ENCODE measurements at places on chromosomes 13 and 19.

DNA sequence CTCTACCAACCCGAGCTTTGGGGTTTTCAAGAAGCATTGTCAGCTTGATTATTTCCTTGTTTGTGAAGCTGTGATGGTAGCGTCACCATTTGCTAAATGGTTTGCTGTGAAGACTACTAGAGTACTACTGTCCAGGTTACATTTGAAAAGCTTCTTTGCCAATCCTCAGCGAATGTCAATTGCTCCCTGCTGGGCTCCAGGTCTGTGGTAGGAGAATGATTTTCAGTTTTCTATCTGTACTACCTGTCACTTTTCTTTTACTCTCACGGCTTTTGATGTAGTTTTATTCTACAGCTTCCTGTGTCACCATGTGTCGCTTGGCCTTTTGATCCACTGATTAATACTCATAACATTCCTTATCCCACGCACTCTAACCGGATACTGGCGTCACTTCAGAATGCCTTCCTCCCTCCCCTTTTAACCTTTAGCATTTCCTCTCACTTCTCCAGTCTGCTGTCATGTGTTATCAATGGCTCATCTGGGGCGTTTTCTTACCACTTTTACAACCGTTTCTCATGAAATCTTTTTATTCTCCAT is 7.5 kb upstream of the GPR183 start:
- DNase-seq: no peak

- no peak for DNase-seq
These were observed 209.6 kb downstream of the KLF12 start for GRCh38 chr13:73924607-73925006.

GRCh38 chr19:15616183-15616582 is 1.2 kb downstream of the CYP4F8 start:
- no peak for DNase-seq

DNA sequence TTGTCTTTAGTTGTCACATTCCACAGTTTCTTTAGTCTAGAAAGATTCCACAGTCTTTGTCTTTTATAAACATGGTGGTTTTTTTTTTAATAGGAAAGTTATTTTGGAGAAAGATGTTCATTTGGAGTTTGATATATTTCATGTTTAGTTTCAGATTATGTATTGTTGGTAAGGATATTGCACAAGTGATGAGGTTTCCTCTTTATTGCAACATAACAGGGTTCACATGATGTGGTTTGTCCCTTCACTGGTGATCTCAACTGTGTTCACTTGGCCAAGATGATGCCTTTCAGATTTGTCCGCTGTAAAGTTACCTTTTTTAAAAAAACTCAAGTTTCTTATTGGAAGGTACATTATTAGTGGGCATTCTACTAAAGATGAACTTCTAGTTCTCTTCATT is 3.2 kb downstream of the ZNF230 start:
- peak; percentile 83 for DNase-seq

DNA sequence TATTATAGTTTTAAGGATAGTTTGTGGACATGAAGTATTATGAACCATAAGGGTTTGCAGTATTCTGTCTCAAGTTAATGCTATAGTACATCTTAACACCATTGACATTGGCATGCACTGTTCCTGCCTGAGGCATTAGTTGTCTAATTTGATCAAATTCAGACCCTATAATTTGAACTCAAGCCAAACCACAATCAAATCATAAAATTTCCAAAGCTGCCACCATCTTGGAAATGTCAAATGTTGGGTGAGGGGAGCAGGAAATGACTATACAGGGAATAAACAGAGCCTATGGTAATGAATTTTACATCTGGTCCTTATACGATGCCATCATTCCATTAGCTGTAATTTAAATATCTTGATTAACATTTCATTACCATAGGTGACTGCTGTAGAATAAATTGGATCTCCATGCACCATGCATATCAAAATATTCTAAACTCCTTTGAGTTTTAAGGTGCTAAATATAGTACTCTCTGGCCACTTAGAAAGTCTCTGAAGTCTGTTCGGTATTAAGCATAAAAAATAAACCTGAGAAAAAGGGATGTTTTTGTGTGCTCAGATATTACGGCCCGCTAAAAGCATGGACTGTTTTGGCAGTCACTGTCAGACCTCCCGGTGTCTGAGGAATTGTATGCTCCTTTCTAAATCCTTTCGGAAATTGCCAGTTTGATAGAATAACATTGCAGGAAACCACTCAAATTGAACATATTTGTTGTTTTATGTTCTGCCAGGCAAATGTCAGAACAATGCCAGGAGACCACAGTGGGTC is 257.7 kb downstream of the SPRY2 start:
- no peak for DNase-seq

DNA sequence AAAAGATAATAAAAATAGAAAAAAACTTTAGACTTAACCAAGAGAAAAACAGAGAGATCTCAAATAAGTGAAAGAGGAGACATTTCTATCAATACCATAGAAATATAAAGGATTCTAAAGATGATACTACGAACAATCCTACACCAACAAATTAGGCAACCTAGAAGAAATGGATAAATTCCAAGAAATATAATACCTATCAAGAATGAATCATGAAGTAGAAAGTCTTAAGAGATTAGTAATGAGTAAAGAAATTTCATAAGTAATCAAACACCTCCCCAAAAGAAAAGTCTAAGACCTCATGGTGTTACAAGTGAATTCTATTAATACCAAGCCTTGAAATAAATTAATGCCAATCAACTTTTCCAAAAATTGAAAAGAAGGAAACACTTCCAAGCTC is 1584.5 kb upstream of the MIR17HG start:
- DNase-seq: no peak

- DNase-seq: no peak
These were observed 220.7 kb upstream of the MIR17HG start for GRCh38 chr13:91126806-91127205.

GRCh38 chr13:95485045-95485517 is 67.4 kb upstream of the CLDN10 start:
- DNase-seq: peak; percentile 76

DNA sequence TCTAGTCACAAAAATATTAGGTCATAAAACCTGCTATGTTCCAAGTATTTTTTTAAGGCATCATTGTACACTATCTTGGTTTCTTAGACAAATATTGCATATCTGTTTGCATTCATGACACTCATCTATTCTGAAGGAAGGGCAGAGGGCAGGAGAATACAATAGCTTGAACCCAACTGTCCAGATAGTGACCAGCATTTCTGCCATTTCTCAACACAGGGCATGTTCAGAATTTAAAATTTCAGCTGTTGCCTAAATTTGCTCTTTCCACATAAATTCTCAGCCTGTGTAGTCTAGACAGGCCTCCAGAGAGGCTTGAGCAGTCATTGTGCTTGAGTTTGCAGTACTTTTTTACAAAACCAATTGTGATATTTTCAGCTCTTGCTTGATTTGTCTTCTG is 119.5 kb downstream of the ZAR1L start:
- DNase-seq: no peak

GRCh38 chr13:78608252-78608687 is 4.9 kb upstream of the POU4F1 start:
- DNase-seq: no peak

DNA sequence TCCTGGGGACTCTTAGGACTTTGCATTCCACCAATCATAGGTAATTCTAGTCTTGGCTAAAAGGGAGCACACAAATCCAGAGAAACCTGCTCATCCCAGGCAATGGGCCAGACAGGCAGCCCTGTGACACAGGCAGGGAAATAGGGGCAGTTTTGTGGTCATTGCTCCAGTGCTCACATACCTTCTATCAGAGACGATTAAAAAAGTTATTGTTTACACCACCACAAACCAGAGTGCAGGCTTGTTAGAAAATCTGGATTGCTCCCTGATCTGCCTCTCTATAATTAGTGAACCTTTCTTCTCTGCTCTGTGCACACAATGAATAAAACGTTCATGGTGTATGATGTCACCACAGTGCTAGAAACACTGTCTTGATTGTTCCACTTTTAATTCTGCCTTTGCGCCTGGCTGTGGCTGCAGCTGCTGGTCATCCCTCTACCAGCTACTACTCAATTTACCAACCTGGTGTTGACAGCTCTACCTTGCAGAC is 121.6 kb upstream of the SPATA13 start:
- no peak for DNase-seq

DNA sequence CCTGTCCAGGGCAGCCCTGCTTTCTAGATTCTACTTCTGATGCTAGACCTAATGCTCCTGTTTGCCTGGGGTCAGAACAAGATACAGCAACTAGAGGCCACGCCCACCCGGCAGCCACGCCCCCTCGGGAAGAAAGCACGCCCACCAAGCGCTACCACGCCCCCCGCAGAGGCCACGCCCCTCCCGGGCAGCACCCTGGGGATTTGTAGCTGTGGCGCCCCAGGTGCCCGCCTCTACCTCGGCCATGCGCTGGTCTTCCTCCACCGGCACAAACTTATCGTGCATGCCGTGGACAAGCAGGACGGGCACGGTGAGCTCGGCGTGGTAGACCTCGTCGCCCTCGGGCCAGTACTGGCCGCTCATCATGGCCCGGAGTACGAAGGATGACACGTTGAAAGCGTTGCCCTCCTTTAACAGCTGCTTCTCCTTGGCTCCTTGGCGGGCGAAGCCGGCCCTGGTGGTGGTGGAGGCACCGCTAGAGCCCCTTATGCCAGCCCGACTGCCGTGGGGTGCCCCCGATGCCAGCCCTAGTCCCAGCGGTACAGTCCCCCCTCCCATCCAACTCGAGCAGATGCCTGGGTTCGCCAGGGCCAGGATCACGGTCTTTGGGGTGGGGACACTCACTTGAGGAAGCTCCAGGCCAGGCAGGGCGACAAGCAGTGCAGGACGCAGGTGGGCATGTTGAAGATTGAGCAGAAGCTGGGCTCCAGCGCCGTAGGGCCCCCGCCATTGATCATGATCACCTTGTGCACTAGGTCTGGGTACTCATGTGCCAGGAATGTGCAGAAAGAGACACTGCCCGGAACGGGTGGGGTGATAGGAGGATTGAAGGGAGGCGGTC is 9.0 kb downstream of the ABHD8 start:
- DNase-seq: no peak

- peak; percentile 29 for DNase-seq
These were observed 699 bp downstream of the MEGF8 start for GRCh38 chr19:42325896-42326771.

GRCh38 chr19:1767464-1767933 is 14.2 kb downstream of the ONECUT3 start:
- DNase-seq: peak; percentile 20

DNA sequence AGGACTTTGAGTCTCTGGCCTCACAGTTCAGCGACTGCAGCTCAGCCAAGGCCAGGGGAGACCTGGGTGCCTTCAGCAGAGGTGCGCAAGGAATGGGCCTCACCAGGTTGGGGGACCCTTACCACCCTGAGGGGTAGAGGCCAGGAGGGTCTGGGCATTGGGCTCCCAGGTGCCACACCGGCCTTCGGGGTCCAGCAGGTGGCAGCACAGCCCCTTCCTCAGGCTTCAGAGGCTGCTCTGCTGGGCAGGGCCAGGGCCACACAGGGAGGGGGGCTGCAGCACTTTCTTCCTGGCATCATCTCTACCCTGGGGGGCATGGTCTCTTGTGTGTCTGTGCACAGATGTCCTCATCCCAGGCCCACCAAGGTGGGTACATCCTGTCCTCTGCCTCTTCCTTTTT is 12.9 kb downstream of the PIN1 start:
- DNase-seq: no peak

- DNase-seq: no peak
These were observed 17.5 kb downstream of the LATS2 start for GRCh38 chr13:21043898-21044297.

- no peak for DNase-seq
These were observed 205.2 kb upstream of the MAB21L1 start for GRCh38 chr13:35681685-35682084.

GRCh38 chr13:27242702-27243101 is 8.7 kb upstream of the RPL21 start:
- DNase-seq: no peak

DNA sequence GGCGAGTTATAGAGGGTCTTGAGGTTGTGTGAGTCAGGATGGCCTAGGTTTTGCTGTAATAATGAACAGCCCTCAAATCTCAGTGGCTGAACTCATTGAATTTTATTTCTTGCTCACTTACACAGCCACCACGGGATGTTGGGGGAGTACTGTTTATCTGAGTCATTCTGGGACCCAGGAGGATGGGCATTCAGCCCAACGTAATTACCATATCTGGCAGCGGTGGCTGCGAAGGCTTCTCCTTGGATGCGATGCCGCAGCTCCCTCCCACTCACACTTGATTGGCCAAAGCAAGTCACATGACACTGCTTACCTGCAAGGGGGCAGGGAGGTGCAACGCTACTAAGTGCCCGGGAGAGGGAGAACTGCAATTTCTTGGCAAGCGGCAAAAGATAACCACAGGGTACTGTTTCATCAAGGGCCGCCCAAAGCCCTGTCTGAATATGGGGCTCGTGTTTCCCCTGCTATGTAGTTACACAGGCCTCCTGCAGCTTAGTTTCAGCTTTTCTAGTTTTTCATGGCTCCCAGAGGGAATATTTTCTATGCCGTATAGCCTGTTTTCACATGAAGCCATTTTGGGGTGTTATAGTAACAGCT is 19.9 kb downstream of the ZSWIM9 start:
- DNase-seq: peak; percentile 21

DNA sequence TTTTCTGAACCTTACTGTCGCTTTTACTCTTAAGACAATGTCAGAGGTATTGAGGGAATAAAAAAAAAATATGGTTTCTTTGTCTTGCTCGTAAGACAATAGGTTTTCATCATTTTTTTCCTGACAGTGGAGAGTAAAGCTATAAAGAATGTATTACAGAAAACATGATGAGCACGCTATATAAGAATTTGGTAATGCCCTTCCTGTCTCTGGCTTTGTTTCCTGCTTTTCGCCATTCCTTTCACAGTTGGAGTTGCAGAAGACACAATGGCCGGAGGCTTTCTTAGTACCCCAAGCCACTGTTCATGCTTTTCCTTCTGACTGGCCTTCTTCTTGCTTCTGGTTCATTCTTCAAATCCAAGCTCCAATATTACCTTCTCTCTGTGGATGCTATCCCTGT is 101.0 kb upstream of the DACH1 start:
- DNase-seq: no peak

GRCh38 chr13:113125506-113126264 is 3.1 kb downstream of the F10 start:
- no peak for DNase-seq

- no peak for DNase-seq
These were observed 2.0 kb downstream of the RNF113B start for GRCh38 chr13:98175043-98175442.

DNA sequence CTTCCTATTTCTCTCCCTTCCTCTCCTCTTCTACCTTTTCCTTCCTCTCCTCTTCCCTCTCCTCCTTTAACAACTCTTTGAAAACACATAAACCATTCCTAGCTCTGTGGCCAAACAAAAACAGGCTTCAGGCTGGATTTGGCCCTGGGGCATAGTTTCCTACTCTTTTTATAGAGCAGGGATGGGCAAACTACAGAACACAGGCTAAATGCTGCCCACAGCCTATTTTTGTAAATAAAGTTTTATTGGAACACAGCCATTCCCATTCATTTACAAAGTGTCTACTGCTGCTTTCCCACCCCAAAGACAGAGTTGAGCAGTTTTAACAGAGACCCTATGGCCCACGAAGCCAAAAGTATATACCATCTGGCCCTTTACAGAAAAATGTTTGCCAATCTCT is 35.4 kb downstream of the LHFPL6 start:
- DNase-seq: no peak

All from inflammatory macrophage (primary cell).